Hematopoietic multipotent progenitor cell treated with erythropoietin and hydrocortisone succinate and interleukin-3 and kit ligand, for 8 days (in vitro differentiated cells): ENCODE measurements at places on chromosomes 7 and 10.

DNA sequence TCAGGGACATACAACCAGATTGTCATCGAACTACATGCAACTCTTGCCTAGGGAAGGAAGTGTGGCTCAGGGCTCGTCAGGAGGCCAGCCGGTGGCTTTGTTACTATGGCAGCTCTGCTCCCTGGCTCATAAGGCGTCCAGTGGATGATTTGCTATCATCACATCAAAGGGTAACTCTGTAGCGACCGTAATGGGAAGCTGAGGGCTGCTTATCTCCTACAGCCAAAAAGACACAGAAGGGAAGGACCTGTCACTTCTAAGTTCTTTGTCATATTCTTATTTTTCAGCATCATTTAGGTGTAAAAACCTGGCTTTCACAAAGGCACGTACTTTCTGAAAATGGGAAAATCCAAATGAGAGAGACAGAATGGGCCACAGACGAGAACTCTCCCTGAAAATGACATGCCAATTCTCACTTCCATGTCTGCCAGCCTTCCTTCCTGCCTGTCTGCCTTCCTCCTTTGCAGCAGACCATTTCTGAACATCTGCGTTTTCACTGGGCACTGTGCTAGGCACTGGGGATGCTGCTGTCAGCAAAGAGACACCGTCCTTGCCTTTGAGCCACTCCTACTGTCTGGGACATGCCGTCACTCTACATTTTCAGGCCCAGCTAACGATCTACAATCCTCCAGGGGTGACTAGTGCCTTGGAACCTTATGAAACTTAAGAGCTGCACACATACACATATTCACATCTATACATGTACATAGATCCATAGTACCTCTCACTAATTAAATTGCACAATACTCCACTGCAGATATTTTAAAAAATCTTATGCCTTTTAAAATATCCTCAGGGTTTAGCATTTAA lies 26.9 kb downstream of the ENKUR start:
- peak; percentile 70 for DNase-seq

- DNase-seq = peak; percentile 9
These were observed 239.8 kb downstream of the FZD1 start for GRCh38 chr7:91503934-91504555.

GRCh38 chr7:17871815-17872533 lies 68.3 kb downstream of the SNX13 start:
- DNase-seq = no peak

GRCh38 chr10:119536508-119537025 lies 6.0 kb downstream of the RGS10 start:
- DNase-seq = no peak

GRCh38 chr10:110414548-110415309 lies 83.0 kb upstream of the DUSP5 start:
- DNase-seq = no peak

- peak; percentile 67 for DNase-seq
These were observed 23.0 kb downstream of the ASB15 start for GRCh38 chr7:123624527-123625183.

DNA sequence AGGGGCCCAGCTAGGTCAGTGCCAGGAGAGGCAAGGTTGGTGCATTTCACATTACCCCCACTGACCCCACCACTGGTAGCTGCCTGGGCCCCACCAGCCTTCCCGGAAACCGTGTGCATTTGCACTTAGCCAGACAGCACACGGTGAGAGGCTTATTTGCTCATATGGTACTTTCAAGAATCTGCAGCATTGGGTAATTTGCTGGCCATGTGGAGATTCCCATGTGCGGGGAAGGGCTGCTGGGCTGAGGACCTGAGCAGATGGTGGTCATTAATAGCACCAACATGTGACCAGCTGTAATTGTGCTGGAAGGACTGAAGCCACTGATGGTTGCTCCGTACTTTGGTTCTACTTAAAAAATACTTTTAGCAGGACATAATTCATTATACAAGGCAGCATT lies 323.8 kb downstream of the DPP6 start:
- no peak for DNase-seq

DNA sequence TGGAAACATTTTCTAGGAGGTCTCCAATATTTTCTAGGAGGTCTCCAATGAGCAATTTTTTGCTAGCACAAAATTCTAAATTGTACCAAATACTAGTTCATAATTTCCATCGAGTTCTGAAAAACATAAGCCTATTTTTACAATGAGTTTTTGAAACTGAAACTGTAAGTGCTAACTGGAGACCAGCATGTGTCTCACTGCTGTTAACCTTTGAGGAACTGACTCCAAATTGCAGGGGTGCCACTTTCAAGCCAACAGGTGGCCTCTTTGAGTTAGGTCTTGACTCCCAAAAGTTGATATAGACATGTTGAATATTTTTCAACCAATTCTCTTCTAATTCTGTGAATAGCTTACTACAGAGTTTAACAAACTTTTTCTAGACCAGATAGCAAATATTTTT lies 58.8 kb downstream of the CAV1 start:
- DNase-seq = no peak

DNA sequence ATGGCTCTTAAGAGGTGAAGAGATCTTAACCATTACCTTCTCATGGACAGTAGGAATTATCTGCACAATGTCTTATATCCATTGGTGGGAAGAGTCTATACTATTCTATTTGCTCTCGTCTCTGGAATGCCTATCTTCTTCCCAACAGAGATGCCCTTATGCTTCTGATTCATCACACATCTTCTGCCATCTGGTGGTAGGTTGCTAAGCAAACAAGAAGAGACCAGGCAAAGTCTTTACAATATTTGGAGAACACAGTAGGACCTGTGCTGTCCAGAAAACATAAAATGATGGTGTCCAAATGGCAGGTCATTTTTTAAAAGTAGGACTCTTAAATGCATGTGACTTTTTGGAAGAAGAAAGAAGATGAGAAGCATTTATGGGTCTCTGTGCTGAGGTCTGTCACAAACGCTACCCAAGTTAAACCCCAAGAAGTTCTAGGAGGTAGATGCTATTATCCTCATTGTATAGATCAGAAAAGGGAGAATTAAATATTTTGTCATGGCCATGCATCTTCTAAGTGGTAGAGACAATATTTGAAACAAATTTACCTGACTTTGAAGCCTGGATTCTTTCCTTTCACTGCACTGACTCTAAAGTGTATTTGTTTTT lies 67.8 kb upstream of the NXPH1 start:
- peak; percentile 35 for DNase-seq
